Hematopoietic multipotent progenitor cell treated with erythropoietin and hydrocortisone succinate and interleukin-3 and kit ligand, for 8 days (in vitro differentiated cells): ENCODE measurements at places on chromosomes 7 and 10.
A peak's percentile ranks its signal among the peaks of the same experiment; 100 is the strongest.

DNA sequence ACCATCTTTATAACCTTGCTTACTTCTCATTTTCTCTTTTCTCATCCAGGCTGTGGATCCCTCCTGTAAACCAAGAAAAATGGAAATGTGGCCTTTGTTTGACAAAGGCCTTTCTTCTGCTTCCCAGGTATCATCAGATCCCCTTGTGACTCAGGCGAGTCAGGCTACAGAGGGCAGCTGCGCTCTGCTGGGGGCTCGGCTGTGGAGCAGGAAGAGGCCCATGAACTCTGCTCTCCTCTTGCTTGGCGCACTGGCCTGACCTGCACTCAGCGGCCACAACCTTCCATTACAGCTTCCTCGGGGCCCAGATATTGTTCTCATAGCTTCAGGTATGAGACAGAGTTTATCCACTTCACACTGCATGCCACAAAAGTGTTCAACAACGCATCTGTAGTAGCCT is 457.6 kb upstream of the COBL start:
- no peak for DNase-seq

GRCh38 chr10:101896225-101896877 is 52.8 kb upstream of the KCNIP2 start:
- no peak for DNase-seq

GRCh38 chr10:117365612-117366011 is 9.6 kb downstream of the PDZD8 start:
- no peak for DNase-seq

DNA sequence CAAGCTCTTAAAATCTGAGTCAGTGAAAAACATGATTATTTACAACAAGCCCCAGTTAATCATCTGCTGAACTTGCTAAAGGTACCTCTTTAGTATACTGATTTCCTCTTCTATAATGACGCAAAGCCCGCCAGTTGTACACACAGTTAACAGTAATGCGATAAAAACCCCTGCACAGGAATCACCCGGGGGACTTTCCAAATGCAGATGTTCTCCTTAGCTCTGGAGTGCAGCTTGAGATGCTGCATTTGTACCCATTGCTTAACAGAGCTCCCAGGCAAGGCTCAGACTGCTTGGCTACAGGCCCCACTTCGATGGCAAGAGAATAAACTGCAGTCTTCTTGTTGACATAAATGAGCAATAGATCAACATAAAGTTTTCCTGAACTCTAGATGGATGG is 279.6 kb upstream of the HGF start:
- no peak for DNase-seq

DNA sequence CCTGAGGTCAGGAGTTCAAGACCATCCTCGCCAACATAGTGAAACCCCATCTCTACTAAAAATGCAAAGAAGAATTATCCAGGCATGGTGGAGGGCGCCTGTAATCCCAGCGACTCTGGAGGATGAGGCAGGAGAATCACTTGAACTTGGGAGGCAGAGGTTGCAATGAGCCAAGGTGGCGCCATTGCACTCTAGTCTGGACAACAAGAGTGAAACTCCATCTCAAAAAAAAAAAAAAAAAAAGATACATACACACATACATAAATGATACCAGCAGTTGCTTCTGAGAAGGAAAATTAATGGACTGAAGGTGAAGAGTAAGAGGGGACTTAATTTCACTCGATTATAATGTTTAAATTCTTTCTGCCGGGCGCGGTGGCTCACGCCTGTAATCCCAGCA is 40.2 kb upstream of the PAX2 start:
- DNase-seq, result no peak

GRCh38 chr10:80870282-80870681 is 332.6 kb downstream of the SH2D4B start:
- no peak for DNase-seq

DNA sequence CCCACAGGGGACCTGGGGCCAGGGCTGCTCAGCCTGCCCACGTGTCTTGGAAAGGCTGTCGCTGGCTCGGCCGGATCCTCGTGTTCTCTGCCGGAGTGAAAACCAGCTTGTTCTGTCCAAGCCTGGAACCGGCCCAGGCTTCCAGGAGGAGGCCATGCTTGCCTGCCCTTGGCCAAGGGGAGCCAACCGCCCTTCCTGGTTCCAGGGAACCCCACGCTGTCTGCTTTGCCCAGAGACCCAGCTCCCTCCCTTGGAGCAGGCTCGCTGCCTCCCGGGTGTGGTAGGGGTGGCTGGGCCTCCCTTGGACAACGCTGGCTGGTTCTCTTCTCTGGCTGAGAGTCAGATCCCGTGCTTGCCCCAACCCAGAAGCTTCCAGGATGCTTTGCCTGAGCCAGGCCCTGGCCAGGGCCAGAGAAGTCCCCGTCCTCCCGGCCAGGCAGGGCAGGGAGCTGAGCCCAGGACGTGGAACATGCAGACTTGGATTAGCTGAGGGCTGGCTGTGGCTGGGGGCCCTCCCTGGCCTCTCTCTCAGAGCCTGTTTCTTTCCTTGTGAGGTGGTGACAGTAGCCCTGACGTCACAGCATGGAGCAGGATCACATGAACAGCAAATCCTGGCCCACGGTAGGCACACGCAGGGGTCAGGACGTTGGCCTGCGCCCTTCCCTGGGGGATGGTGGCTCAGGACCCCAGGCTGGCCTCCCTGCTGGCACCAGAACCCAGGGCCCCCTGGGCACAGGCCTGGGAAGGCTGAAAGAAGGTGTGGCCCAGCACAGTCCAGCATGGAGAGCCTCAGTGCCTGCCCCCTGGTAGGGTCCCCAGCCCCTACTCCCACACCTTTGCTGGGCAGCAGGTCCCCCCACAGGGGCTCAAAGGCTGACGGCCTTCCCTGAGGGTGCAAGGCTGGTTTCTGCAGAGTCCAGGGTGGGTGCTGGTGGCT is 67.5 kb downstream of the PWWP2B start:
- DNase-seq, result no peak

- no peak for DNase-seq
These were observed 181.7 kb downstream of the MYOF start for GRCh38 chr10:93300288-93300917.

DNA sequence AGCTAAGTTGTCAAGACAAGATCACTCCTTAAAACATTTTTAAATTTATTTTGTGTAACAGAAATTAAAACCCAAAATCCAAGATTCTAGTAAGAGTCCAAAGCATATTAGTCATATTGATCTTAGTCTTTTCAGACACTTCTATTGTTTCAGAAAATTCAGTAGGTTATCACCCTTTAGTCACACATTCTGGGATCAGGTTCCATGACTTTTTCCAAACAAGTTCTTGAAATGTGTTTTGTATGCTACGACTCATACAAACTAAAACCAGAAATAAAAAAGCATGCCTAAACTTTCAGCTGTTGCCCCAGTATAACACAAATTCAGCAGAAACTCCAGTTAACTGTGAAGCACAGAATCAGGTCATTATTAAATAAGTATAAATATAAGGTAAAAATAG is 10.7 kb downstream of the SEMA3D start:
- DNase-seq, result no peak

- peak; percentile 63 for DNase-seq
These were observed 18.1 kb upstream of the OIT3 start for GRCh38 chr10:72875250-72876055.

GRCh38 chr7:112743811-112744210 is 46.4 kb downstream of the TMEM168 start:
- DNase-seq, result no peak

GRCh38 chr10:14372606-14373005 is 41.9 kb upstream of the FRMD4A start:
- no peak for DNase-seq

DNA sequence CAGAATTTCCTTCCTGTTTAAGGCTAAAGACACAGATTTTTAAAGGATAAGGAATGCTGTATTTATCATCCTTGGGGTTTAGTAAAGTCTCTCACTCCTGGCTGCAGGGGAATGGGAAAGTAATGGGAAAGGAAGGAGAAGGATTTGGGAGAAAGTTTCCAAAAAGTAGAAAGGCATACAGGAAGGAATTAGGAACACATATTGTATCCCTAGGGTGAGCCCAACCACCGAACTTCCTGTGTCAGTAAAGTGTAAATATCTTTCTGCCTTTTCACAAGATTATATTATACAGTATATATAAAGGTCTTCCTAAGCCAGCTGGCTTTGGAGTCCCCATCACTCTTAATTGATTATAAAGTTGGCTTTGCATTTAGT is 12.0 kb upstream of the UBE2D1 start:
- DNase-seq, result no peak

GRCh38 chr7:16921644-16922257 is 40.0 kb upstream of the AGR3 start:
- DNase-seq, result no peak

GRCh38 chr7:69959789-69960499 is 361.7 kb downstream of the AUTS2 start:
- no peak for DNase-seq

DNA sequence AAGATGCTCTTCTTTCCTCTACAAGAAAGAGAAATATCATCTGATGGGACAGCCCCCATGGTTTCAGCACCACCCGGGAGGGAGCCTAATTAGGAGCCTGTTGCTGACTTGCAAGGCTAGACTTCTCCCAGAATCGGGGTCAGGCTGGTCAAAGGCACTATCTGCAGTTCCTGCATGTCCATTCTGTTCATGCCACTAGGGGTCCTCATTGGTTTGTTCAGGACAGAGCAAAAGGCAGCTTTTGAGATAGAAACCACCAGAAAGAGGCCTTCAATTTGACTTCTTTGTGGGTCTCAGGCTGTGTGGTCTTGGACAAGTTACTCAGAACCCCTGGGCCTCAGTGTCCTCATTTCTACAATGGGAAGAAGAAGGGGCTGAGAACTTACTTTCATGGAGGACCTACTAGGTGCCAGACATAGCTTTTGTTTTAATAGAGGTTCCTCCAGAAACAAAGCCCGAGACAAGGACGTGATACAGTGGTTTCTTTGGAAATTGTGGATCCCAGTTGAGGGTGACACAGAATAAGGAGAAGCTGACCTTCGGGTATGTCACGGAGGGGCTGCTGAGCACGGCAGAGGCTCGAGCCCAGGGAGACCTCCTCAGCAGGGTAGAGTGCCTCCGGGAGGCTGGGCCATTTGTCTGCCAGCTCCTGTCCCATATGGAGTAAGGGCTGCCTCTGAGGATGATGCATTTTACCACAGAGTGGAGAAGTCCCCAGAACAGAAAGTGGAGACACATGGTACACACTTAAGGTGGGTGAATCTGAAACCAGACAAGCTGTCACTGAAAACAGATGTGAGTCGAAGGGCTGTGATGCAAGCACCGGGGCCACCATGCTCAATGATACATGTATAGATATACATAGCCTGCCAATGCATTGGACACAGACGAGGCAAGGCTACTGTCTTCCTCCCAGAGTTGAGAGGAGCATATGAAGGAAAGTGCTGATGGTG is 33.1 kb upstream of the NEUROD6 start:
- DNase-seq, result peak; percentile 45

DNA sequence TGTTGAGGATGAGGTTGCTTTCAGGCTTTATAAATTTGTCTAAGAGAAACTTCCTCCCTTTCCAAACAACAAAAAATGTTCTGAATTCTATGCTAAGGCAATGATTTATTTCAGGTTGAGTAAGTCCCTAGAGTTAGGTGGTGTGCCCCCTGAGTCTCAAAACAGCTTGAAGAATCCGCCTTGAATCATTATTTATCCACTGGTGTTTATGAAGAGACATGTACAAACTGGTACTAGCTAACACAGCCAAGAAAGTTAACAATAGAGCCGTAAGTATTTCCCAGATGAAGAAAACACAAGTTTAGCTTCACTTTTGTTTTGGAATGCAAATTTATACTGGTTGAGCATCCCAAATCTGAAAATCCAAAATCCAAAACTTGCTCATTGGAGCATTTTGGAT is 66.2 kb upstream of the SRPK2 start:
- no peak for DNase-seq

- no peak for DNase-seq
These were observed 175.8 kb downstream of the TNS3 start for GRCh38 chr7:47405921-47406800.

DNA sequence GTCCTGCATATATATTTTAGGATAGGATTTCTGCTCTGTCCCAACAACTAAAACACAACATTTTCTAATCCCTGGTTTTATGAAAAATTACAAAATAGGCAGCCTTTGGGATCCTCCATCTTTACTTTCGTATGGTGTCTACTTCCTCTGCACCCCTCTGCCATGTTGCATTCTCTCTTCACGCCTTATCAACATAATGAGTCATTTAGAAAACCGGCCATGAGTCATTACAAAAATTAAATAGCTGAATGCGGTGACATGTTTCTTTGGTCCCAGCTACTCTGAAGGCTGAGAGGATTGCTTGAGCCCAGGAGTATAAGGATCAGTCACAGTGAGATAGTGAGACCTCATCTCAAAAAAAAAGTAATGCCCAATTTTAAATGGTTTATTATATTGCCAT is 148.1 kb upstream of the CELF2 start:
- DNase-seq, result no peak

DNA sequence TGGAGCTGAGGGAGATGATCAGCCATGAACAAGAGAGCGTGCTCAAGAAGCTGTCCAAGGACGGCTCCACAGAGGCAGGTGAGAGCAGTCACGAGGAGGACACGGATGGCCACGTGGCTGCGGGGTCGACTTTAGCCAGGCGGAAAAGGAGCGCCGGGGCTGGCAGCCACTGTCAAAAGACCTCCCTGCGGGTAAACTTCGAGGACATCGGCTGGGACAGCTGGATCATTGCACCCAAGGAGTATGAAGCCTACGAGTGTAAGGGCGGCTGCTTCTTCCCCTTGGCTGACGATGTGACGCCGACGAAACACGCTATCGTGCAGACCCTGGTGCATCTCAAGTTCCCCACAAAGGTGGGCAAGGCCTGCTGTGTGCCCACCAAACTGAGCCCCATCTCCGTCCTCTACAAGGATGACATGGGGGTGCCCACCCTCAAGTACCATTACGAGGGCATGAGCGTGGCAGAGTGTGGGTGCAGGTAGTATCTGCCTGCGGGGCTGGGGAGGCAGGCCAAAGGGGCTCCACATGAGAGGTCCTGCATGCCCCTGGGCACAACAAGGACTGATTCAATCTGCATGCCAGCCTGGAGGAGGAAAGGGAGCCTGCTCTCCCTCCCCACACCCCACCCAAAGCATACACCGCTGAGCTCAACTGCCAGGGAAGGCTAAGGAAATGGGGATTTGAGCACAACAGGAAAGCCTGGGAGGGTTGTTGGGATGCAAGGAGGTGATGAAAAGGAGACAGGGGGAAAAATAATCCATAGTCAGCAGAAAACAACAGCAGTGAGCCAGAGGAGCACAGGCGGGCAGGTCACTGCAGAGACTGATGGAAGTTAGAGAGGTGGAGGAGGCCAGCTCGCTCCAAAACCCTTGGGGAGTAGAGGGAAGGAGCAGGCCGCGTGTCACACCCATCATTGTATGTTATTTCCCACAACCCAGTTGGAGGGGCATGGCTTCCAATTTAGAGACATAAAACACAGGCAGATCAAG is 3.3 kb downstream of the GDF2 start:
- no peak for DNase-seq

DNA sequence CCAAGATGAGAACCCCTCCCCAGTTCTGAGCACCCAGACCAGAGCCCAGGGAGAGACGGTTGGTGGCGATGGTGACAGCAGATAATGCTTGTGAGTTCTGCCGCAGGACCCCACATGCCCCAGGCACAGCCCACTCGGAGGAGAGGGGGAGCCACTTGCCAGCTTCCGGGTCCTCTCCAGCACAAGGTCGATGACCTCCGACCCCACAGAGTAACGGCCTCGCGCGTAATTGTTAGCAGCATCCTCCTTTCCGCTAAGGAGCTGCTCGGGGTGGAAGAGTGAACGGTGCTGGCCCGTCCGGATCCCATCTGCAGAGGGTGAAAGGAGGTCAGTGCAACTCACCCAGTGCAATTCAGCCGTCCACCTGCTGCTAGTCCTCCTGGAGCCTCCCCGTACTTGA is 9.5 kb downstream of the TUBAL3 start:
- no peak for DNase-seq
